ENCODE measurements at places on chromosomes 1 and 21.

DNA sequence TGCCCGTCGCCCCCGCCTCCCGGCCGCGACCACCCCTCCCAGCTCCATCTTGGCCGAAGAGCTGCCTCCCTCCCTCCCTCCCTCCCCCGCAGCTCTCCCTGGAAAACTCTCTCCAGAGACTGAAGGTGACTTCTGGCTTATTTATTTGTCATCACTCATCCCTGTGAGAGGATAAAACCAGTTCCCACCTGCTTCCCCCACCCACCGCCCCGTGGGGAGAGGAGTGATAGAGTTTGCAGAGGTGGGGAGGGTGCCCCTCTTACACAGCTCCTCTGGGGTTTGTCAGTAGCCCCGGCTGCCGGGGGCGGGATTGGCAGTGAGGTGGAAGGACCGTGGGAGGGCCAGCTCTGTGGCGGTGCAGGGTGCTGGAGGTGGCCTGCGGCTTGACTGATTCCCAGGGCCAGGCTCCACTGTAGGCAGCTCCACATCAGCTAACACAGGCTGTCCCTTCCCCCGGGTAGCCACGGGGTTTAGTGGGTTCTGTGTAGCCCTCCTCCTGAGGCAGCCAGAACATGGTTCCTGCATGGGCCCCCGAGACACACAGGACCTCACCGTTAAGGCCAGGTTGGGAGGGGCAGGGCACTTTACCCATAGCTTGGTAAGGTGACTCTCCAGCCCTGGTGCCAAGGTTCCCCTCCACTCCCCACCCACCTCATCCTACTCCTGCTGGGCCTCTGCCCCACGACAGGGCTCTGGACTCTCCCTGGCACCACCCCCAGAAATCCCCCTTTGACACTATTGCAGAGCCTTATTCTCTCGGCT, 62.2 kb downstream of the ELK4 start:
- no peak for DNase-seq

GRCh38 chr1:238592621-238593020, 701.9 kb upstream of the ZP4 start:
- no peak for DNase-seq

DNA sequence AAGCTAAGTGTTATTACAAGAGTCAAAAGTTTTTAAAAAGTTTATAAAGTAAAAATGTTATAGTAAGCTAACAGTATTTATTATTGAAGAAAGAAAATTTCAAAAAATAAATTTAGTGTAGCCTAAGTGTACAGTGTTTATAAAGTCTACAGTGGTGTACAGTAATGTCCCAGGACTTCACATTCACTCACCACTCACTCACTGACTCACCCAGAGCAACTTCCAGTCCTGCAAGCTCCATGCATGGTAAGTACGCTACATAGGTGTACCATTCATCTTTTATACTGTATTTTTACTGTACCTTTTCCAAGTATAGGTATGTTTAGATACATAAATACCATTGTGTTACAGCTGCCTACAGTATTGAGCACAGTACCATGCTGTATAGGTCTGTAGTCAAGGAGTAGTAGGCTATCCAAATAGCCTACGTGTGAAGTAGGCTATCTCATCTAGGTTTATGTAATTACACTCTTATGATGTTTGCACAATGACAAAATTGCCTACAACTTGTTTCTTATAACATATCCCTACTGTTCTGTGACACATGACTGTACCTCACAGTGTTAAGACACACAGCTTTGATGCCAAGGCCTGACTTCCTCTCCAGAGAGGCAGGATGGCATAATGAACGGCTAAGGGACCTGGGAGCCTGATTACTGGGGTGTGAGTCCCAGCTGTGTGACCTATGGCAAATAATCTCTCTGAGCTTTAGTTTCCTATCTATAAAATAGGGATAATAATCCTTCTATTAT, 12.7 kb downstream of the DHCR24 start:
- no peak for DNase-seq

- DNase-seq = peak; percentile 62
Measured at GRCh38 chr1:119101563-119101962, 38.9 kb downstream of the WARS2 start.

Data from fibroblast of skin of right quadriceps (primary cell).